ENCODE measurements at places on chromosomes 7 and 10. TPM values are rescaled to one million over a fixed set of nuclear protein-coding genes. Genes with fewer than 3 reads are reported as not detected.

Gene KCP
- 0.52 TPM for total RNA-seq

Gene CCDC3
- 0.12 TPM for total RNA-seq

Gene GTF2IRD2
- 5.9 TPM for total RNA-seq

DNA sequence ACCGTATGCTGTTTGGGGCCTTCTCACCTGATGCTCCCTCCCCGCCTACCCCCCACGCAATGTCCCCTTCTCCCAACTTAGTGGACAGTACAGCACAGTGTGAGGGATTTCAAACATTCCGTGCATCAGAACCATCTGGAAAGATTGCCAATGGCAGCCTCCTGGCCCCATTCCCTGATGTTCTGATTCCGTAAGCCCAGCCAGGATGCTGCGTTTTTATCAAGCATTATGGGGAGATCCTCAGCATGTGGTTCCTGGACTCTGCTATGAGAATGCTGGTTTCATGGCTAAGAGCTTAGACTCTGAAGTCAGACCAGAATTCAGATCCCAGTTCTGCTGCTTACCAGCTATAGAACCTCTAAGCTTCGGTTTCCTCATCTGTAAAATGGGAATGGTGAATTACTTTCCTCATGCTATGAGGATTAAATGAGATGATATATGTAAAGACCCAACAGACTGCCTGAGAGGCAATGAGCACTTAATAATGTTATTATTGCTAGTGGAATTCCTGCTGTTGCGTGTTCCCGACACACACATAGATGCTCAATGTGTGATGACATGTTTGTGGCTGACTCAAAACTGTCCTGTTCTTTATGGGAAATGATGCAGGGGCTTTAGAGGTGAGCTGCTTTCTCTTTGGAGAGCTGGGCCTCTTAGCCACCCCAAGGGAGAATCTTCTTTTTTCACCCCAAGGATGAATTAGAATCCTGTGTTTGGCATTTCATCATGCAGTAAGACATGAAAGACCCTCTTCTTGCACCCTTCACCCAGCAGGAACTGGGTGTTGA lies 60.8 kb upstream of the SMNDC1 start:
- DNase-seq = peak; percentile 49
- peak overlapping the region; percentile 64 for H3K27ac ChIP-seq
- peaks cover 80% of the 10 kb centered on the region for H3K4me1 ChIP-seq
- H3K36me3 ChIP-seq = peaks cover 4% of the 10 kb centered on the region

- DNase-seq = no peak
- H3K4me3 ChIP-seq = no peak overlapping the region
- H3K27me3 ChIP-seq = peaks cover 10% of the 10 kb centered on the region
Observed at GRCh38 chr7:55120501-55121198, 101.8 kb downstream of the EGFR start.

DNA sequence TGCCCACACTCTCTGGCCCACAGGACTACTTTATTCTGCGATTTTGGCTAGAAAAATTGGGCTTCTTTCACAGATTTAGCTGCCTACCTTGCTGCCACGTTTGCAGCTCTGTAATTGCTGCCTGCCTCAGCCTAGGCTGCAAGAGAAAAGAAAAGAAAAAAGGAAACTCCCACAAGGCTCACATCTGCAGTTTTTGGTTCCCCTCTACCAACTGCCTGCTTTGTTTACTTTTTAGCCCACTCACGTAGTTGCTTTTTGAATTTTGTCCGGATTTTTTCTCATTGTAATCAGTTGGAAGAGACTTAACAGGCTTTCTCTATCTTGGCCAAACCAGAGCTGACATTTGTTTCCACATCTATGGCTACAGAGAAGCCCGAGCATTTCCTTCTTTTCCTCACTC lies 24.3 kb downstream of the SUN3 start:
- no peaks in the 10 kb centered on the region for H3K36me3 ChIP-seq
- no peak overlapping the region for H3K27ac ChIP-seq
- H3K27me3 ChIP-seq = peaks cover 14% of the 10 kb centered on the region

Gene ACTL6B
- not detected for total RNA-seq

GRCh38 chr10:70523057-70523456 lies 44.5 kb downstream of the PALD1 start:
- no peaks in the 10 kb centered on the region for H3K36me3 ChIP-seq
- no peaks in the 10 kb centered on the region for H3K4me1 ChIP-seq
- H3K27me3 ChIP-seq = peaks cover 3% of the 10 kb centered on the region
- H3K27ac ChIP-seq = no peak overlapping the region
